ENCODE measurements at places on chromosomes 5 and 9.

- no peak for DNase-seq
These were observed 115.2 kb upstream of the LHFPL2 start for GRCh38 chr5:78763659-78764189.

GRCh38 chr5:37071487-37071886 is 177.7 kb downstream of the CPLANE1 start:
- no peak for DNase-seq

DNA sequence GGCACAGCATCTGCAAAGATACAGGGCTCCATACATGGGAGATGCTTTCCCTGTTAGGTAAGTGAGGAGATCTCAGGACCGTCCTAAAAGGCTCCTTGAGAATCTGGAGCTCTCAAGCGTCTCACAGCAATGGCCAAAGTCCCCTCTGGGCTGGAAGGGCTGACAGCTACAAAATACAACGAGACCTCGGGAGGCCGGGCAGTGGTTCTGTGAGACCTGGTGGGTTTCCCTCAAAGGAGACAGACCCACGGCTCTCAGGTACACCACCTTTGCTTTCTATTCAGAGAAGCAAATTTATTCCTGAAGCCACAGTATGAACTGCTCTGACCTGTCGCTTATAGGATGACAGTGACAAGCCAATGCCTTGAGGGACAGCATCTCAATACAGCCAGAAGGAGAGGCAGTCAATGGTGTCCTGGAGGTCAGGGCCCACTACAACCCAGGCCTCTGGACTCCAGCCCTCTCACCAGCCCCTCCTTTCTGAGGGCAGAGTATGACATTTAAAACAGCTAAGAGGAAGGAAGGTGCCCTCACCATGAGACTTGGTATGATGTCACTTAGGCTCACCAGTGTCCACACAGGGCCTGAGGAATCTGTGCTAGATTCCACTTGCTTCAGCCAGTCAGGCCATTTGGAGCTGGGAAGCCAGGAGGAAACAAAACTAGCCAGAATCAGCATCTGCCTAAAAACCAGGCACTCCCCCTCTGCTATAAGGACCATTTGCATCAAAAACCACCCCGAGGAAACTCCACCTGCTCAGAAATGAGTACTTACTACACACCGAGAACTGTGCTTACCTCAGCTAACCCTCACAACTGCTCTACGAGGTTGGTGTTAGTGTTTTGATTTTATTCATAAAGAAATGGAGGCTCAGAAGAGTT is 86.5 kb upstream of the FSTL4 start:
- no peak for DNase-seq

DNA sequence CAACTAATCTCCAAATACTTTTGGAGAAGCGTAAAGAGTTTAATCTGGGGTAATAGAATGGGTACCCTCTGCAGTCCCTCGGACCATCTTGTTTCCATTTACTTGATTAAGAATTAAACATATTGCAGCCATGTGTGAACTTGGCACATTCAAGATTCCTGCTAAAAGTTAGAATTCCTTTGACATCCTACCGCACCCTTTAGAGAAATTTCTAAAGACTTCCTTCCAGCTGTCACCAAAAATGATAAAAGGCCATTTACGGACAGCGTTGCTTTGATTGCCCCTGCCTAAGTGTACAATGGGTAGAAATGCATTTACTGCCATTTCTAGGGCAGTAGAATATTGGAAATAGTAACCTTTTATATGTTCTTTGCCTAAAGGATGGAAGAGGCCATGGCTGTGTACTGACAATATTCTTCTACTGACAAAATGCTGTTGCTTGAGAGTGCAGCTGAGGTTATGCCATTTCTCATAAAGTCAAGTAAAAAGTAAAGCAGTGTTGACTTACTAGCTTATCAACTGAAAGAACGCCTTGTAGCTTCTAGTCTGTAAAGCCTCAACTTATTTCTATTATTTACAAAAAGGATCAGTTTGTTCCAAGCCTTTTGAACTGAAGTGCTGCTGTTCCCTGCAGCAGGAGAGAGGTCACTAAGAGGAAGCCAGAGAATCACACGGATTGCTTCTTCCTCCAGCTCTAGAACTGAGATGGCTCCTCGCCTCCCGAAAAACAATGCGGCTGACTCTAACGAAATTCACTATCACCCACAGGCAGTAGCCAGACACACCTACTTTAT is 139.8 kb upstream of the BASP1 start:
- no peak for DNase-seq

GRCh38 chr5:156694598-156694997 is 155.5 kb upstream of the PPP1R2B start:
- DNase-seq: no peak
